ENCODE measurements at places on chromosomes 11 and 22. TPM values are rescaled to one million over a fixed set of nuclear protein-coding genes. Genes with fewer than 3 reads are reported as not detected.
A peak's percentile ranks its signal among the peaks of the same experiment; 100 is the strongest.

Gene NXPE2
- 0.33 TPM for total RNA-seq

Gene RIMBP3C
- total RNA-seq, result 0.78 TPM

Gene B4GALNT4
- 51.3 TPM for total RNA-seq

GRCh38 chr11:10606536-10607208, 38.2 kb upstream of the LYVE1 start:
- no peak for ATAC-seq

DNA sequence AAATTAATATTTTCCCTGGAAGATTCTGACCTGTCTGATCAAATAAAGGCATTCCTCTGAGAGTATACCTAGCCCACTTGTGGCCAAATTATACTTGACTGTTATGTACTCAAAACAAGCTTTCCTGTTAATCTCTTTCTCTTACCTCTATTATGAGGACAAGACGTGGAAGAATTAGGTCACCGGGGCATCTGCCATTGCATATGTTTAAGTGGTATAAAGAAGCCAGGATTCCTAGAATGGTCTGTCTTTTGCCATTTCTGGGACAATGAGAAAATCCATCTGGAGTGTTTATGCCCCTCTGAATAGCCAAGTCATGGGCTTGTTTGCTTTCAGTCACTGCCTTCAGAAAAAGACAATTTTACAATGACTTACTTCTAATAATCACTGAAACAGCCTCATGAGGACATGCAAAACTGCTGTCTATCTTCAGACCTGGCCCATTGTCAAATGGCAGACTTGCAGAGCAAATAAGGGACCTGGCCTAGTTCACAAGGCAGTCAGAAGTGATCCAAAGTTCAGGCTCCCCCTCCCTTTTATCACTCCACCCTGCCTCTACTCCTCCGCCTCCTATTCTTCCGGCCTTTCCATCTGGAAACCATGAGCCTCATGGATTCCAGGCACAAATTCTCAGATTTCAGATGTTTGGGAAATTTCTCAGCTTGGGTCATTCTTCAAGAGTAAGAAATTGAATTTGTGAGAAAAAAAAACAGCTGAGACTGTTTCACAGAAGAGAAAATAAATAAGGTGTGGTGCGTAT, 128.1 kb upstream of the LDLRAD3 start:
- peak; percentile 96 for ATAC-seq

DNA sequence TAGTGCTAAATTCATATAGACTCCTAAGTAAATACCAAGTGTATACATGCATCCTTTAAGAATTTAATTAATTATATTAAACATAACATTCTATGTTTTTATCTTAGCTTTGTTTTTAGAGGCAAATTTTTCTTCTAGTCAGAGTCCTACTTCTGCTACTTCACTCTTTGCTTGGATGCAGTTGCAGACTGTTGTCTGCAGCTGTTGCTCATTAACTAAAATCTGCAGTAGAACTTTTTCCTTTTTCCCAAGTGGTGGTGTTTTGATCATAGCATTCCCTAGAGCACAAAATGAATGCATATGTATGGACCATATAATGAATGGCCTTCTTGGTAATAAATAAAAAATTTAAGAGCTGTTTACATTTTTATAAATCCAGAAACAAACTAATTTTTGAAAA, 198.3 kb downstream of the CASP12 start:
- no peak for ATAC-seq

GRCh38 chr11:102293873-102294601, 23.2 kb upstream of the BIRC3 start:
- peak; percentile 85 for ATAC-seq

GRCh38 chr11:61473370-61474012, 35.1 kb upstream of the LRRC10B start:
- ATAC-seq, result no peak

GRCh38 chr11:45713573-45713972, 48.2 kb upstream of the CHST1 start:
- no peak for ATAC-seq

DNA sequence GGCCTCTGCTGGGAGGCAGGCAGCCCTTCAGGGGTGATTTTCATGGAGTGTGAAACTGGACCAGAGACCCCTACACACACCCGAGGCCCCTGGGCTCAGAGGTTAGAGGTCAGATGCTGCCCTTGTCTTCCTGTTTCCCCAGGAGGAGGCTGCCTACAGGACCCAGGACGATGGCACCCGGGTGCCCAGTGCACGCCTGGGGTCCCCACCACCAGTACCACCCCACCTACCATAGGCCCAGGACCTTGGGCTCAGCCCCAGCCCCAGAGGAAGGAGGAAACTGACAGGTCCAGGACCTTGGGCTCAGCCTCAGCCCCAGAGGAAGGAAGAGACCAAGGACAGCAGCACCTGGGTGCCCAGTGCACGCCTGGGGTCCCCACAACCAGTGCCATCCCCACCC, 79.2 kb downstream of the BRD1 start:
- ATAC-seq, result no peak

- ATAC-seq, result no peak
Observed at GRCh38 chr22:22755778-22756100, 111.3 kb downstream of the GGTLC2 start.

- ATAC-seq, result peak; percentile 44
Observed at GRCh38 chr11:134252346-134253187, 585 bp downstream of the THYN1 start.

DNA sequence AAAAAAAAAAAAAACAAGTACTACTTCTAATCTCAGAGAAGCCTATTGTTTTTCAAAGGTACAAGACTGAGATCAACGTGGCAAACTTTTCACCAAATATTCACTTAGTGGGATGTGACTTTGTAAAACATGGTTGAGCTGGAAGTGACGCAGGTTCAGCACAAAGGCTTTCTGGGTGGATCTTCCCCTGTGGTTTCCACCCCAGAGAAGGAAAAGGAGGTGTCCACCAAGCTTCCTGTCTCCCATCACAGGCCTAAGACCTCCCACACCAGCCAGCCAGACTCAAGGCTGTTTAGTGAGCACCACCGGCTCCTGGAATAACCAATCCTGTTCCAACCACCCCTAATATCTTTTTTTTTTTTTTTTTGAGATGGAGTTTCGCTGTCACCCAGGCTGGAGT, 5.7 kb downstream of the TMEM184B start:
- no peak for ATAC-seq

GRCh38 chr11:9799886-9800285, 136.0 kb downstream of the SWAP70 start:
- ATAC-seq, result no peak

- no peak for ATAC-seq
Observed at GRCh38 chr22:44127356-44127755, 53.4 kb upstream of the PARVG start.

DNA sequence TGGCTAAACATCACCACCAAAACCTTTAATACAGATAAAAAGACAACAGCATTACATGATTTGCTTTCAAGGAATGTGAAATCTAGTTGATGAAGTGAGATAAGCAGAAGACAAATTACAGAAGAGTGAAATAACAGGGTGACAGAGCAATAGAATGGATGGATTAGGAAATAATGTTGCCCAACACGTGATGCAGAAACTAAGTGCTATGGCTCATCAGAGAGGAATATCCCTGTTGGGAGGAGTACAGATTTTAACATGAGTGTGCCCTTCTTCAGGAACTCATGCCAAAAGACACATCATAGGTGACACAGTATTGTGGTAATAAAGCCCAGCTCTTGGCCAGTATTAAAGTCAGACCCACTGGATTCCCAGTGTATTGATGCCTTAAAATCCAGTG, 176.6 kb upstream of the RAG2 start:
- no peak for ATAC-seq

DNA sequence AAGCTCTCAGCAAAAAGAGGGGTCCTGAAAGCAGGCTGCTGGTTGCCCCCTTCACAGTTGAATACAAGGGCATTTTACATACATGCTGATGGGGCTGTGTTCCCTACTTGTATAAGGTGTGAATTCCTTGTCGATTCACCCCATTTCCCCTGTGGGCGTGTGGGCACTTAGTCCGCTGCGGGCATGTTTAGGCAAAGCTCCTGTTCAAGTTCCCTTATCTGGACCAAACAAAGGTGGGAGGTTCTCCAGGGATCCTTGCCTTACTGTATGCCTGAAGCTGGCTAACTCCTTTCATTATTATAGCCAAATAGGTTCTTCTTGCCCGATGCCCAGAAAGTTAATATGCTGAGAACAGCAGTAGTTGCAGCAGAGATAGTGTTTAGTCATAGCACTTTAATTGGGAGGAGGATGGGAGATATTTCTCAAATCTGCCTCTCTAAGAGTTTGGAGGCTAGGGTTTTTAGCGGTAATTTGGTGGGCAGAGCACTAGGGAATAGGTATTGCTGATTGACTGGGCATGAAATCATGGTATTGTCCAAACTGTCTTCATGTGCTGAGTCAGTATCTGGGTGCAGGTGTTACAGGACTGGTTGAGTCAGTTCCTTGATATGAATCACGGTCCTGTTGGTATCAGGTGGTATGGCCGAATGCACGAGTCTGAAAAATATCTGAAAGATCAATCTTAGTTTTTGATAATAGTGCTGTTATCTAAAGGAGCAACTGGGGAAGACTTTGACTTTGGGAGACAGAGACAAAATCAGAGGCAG, 32.7 kb downstream of the METTL15 start:
- no peak for ATAC-seq

GRCh38 chr11:42544726-42545125, 767.1 kb upstream of the API5 start:
- ATAC-seq, result no peak

GRCh38 chr22:39635719-39636118, 65.2 kb downstream of the CACNA1I start:
- no peak for ATAC-seq
